ENCODE measurements at places on chromosomes 5 and 9. TPM values are rescaled to one million over a fixed set of nuclear protein-coding genes. Genes with fewer than 3 reads are reported as not detected.

The C5orf63 gene
- total RNA-seq, result 6.2 TPM

The NFIB gene
- 42.0 TPM for total RNA-seq

The CRHBP gene
- total RNA-seq, result 33.6 TPM

The CATSPER3 gene
- 0.58 TPM for total RNA-seq

The FOXD4L5 gene
- total RNA-seq, result 0.06 TPM

The PDE4D gene
- total RNA-seq, result 131 TPM

The TIGD6 gene
- total RNA-seq, result 5.3 TPM

The IL3 gene
- total RNA-seq, result not detected

The HAVCR1 gene
- 5.3 TPM for total RNA-seq

The MPDZ gene
- 49.6 TPM for total RNA-seq

The CD274 gene
- 2.7 TPM for total RNA-seq

The SLC22A4 gene
- total RNA-seq, result 4.3 TPM

The LEAP2 gene
- 5.3 TPM for total RNA-seq

The SPATA31D4 gene
- not detected for total RNA-seq

The C5orf46 gene
- not detected for total RNA-seq

The ARHGEF28 gene
- total RNA-seq, result 63.9 TPM

The CAVIN4 gene
- 38.4 TPM for total RNA-seq

The PCDHGA8 gene
- total RNA-seq, result 6.2 TPM

The TRIM7 gene
- 5.5 TPM for total RNA-seq

The ERBIN gene
- total RNA-seq, result 126 TPM

The OBP2B gene
- total RNA-seq, result not detected

The FBP1 gene
- 17.7 TPM for total RNA-seq

The LRRTM2 gene
- total RNA-seq, result 3.6 TPM

The TSSK1B gene
- total RNA-seq, result 0.70 TPM

The NEURL1B gene
- total RNA-seq, result 27.9 TPM

The PCDHB10 gene
- 6.2 TPM for total RNA-seq

The ACOT12 gene
- 1.3 TPM for total RNA-seq

The CARD9 gene
- 5.7 TPM for total RNA-seq

The CCNI2 gene
- 4.5 TPM for total RNA-seq

The SLC27A4 gene
- total RNA-seq, result 23.7 TPM

The SLC6A7 gene
- 0.06 TPM for total RNA-seq

The TOMM5 gene
- total RNA-seq, result 63.1 TPM
